ENCODE measurements at places on chromosomes 1 and 21.

GRCh38 chr1:61914823-61915482 is 172.7 kb downstream of the PATJ start:
- no peak for DNase-seq

GRCh38 chr1:101410048-101410878 is 173.4 kb downstream of the S1PR1 start:
- no peak for DNase-seq

DNA sequence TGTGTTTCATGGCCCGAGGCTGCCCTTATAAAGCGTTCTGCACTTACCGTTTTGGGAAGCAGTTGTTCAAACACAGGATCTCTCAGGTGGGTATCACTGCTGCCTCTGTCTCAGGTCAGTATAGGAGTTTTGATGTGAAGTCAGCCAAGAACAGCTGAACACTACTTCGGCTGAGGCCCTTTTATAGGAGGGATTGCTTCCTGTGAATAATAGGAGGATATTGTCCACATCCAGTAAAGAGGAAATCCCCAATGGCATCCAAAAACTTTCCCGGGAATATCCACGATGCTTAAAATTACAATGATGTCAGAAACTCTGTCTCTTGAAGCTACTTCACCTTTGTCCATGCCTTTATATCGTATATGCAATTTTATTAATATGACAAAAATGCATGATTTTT is at the start of gene SELE:
Gene SELE (minus strand): TSS at position 156 of the 400 bp plus-strand sequence. CDS start 467 bp downstream, outside the sequence.
- no peak for DNase-seq

- DNase-seq: no peak
These were observed 146.8 kb upstream of the DMRTA2 start for GRCh38 chr1:50570066-50570468.

- peak; percentile 99 for DNase-seq
These were observed 62.7 kb downstream of the PLPP3 start for GRCh38 chr1:56516539-56517252.

DNA sequence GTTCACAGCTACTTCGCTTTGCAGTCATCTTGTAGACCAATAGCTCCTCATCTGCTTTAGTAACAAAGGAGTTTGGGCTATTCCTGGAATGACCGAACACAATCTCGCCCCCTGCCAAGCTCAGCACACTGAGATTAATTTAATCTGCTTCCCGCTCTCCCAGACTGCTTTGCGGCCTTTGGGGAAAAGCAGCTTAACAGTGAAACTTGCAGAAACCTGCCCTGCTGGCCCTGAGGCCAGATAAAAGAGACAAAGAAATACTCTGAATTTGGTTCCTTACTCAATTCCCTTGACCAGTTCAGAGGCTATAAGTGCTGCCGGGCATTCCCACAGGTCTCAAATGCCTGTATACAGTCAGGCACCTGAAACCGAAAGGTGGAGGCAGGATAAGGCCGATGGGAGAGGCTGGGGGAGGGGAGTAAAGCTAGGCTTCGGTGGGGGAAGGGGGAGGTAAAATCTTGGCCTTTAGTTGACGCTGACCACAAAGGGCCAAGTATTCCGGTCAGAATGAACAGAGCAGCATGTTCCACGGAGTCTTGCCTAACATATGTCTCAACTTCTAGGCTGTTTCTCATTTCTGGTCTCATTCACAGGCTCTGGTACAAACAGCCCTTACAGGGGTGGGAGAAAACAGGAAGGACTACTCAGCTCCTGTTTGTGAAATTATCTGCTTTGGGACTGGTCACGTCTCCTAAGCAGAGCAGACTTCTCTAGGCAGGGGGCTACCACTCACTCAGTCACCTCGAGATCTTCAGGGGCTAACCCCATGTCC is 17.7 kb upstream of the A3GALT2 start:
- DNase-seq: no peak

DNA sequence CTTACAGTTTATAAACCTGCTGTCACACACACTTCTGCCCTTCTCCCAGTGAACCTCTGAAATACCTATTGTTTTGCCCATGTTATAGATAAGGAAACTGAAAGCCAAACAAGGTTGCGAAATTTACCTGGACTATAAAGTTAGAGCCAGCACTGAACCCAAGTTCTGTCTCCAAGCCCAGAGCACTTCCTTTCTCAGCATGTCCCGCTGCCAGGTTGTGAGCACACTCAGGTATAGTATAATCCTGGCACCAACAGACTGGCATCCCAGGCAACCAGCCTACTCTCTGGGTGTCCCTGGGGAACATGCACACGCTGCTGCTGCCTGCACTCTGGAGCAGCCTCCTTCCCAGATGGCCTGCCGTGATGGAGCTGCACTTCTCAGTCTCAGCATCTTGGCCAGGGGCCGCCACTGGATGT is 45.1 kb downstream of the PGBD5 start:
- DNase-seq: no peak

- DNase-seq: no peak
These were observed 1.1 kb downstream of the ARHGAP30 start for GRCh38 chr1:161068306-161069234.

GRCh38 chr1:31224068-31224467 is 15.6 kb downstream of the NKAIN1 start:
- DNase-seq: no peak

- no peak for DNase-seq
These were observed 27.8 kb upstream of the STUM start for GRCh38 chr1:226520640-226521355.

DNA sequence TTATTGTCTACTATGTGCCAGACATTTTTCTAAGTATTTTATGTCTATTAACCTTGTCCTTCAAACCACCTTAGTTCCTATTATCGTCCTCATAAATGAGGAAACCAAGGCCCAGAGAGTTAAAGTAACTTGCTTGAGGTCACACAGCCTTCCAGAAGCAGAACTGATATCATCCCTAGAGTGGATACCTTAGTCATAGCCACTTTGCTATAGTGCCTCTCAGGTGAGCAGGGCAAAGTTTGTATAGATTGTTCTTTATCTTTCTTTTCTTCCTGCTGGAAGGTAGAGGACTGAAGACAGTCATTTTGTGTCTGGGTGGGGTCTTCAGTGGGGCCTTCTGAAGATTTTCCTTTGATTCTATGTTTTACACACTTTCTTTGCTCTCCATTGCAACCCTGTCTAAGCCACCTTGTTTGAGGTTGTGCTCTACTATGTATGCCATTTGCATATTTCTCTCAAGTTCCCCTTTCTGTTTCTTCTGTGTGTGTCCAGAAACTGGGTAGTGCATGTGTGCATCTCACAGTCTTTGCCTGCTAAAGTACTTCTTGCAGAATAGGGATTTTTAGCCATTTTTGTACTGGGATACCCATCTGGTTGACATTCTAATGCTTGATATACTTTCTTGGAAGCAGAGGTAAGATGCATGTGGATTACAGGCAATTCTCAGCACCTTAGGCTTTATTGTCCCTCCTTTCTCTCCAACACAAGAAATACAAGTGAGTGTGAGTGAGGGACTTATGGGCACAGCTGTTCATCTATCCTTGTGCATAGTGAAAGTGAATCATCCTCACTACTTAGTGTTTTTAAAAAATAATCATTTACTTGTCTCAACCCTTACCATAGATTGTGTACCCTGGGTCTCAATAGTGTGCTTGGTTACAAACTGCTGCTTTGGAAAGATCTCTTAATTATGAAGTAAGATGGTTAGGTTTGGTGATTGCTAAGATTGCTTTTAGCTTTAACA is 207.6 kb upstream of the HMCN1 start:
- no peak for DNase-seq

DNA sequence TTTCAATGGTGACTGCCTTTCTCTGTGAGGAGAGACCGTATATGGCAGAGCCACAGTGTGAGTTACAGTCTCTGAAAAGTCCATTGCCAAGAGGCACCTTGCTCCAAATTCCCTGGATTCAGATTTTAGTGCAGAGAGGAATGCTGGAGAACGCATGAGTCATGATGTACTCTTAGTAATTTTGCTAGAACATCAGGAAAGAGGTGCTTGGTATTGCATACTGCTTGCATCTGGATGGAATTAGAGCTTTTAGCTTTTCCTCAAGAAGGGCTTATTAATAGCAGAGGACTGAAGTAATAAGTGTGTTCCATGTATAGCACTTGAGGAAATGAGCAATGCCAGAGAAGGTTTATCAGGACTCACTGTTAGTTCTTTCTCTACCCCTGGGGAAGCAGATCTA is 40.5 kb upstream of the AKT3 start:
- peak; percentile 22 for DNase-seq

GRCh38 chr21:37546949-37547614 is 180.5 kb downstream of the DYRK1A start:
- no peak for DNase-seq

DNA sequence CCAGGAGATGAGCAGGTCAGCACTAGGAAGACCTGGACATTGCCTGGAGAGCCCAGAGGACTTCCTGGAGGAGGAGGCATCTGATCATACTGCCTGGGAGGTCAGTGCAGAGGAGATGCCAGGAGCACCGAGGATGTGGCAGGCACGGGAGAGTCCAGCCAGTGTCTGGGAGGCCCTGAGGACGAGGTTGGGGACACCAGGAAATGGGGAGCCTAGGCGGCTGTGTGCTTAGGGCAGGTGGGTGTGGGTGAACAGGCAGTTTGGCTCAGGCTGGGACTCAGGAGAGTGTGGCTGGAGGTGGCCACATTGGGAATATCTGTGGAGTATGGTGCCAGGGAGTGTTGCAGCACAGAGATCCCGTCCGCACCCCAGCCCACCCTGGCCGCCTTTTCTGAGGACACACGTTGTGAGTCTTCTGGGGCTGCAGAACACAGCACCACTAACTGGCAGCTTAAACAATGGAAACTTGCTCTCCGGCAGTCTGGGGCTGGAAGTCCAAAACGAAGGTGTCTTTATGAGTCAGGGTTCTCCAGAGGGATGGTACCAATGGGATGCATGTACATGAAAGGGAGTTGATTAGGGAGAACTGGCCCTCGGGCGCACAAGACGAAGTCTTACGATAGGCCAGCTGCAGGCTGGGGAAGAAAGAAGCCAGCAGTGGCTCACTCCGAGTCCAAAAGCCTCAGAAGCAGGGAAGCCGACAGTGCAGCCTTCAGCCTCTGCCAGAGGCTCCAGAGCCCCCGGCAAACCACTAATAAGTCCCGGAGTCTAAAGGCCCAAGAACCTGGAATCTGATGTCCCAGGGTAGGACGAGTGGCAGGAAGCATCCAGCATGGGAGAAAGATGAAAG is 58.0 kb downstream of the FAAP20 start:
- DNase-seq: no peak

GRCh38 chr1:41890825-41891198 is 27.9 kb downstream of the HIVEP3 start:
- DNase-seq: no peak

DNA sequence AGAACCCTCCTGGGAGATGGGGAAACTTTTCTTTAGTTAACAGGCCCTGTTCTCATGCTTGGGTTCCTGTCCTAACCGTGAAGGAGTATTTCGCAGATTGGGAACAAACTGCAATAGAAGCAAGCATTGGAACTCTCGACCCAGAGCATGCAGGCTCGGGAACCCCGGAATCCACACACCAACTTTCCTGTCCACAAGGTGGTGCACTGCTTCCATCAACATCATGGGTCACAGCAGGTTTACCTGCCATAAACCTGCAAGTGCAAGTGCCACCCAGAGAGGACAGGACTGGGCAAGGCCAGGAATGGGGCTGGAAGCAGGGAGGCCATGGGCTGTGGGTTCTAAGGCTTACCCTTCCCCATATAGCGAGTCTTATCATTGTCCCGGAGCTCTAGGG is 6.9 kb downstream of the ENO1 start:
- peak; percentile 57 for DNase-seq

- DNase-seq: peak; percentile 84
These were observed 53.3 kb upstream of the SYT14 start for GRCh38 chr1:209884665-209885117.

GRCh38 chr21:44285138-44285992 is at the start of gene AIRE:
Gene AIRE, plus strand, starts transcription at chr21:44285876. Its CDS starts 131 bp downstream, at chr21:44286007.
- DNase-seq: peak; percentile 71

DNA sequence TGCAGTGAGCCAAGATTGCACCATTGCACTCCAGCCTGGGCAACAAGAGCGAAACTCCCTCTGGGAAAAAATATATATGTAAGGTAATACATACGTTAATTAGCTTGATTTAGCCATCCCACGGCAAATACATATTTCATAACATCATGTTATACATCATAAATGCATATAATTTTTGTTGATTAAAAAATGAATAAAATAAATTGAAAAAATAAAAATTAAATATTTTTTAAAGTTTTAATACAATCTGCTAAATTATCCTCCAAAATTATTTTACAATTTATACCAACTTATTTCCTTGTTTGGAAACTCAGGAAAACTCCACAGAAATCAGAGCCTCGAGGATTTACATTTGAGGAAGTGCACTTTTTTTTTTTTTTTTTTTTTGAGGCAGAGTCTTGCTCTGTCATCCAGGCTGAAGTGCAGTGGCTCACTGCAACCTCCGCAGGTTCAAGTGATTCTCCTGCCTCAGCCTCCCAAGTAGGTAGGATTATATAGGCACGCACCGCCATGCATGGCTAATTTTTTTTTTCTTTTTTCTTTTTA is 12.6 kb upstream of the IPO9 start:
- no peak for DNase-seq

- DNase-seq: no peak
These were observed 7.6 kb downstream of the SOD1 start for GRCh38 chr21:31667132-31667531.

- DNase-seq: no peak
These were observed 489.2 kb upstream of the C1orf87 start for GRCh38 chr1:60562740-60563139.

- no peak for DNase-seq
These were observed 244.7 kb upstream of the IRF2BP2 start for GRCh38 chr1:234854645-234855039.

DNA sequence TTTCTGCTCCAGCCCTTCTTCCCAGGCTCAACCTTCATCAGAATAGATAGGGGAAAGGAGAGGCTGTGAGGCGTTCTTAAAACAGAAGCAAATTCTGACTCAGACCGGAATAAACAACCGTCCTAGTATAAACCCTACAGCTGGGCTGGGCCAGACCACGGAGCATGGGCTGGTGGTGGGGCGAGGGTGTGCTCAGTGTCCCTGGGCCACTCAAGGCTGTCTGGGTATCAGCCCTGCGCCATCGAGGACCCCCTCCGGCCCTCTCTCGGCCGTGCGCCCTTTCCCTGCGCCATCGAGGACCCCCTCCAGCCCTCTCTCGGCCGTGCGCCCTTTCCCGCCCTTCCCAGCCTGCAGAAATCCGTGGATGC is 36.0 kb downstream of the CAPN2 start:
- peak; percentile 77 for DNase-seq

DNA sequence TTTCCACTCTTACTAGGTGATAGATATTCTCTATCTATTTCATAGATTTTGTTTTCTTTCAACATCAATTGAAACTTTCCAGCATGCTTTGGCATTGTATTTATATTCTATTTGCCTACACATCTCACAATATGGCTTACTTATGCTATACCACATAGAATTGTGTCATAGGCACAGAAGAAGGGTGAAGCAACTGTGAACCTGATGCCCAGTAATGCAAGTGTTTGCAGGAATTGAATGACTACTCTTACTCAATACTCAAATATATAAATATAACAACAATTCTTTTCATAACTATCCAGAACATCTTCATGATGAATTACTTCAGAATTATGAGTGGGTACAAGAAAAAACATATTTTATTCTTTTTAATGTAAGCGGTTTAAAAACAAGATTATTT is 165.9 kb downstream of the PTBP2 start:
- DNase-seq: no peak

- DNase-seq: peak; percentile 58
These were observed 618 bp upstream of the SERTAD4 start for GRCh38 chr1:210231846-210232510.

All from DMS53 (cell line).